ENCODE measurements at places on chromosomes 13 and 19.

- DNase-seq: no peak
Observed at GRCh38 chr13:66659701-66660467, 570.3 kb downstream of the PCDH9 start.

DNA sequence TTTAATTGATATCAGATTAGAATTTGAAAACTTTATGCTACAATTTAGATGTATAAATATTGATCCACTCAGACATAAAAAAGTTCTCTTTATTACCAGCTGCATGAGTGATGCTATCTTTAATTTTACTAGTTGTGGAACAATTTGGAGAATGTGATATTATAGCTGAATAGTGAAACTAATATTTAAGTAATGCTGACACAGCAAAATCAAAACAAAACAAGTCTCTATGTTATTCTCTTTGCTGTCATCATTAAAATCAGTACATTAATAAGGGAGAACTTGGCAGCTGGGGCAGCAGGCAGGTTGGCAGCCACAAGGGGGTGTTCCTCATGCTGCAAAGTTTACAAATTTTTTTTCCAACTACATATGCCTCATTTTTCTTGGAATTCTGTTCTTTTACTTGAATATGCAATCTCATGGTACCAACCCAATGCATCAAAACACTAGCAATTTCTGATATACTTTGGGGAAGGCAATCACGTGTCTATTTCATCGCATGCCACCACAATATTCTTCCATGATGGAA, 585.3 kb downstream of the FGF9 start:
- DNase-seq: no peak

DNA sequence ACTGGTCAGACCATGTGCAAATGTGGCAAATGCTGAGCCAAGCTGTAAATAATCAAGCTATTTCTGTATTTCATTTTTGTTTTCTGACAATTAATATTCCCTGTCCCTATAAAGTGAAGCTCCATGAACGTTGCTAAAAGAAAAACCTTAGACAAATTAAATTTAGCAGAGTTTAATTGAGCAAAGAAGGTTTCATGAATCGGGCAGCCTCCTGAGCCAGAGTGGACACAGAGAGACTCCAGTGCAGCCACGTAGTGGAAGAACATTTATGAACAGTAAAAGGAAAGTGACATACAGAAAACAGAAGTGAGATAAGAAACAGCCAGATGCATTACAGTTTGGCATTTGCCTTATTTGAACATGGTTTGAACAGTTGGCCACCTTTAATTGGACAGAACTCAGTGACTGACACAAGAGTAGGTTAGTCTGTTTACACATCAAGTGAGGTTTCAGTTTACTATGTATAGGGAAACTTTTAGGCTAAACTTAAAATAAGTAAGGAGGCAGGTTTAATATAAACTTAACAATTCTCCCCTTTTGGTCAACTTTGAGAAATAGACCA, 69.7 kb downstream of the UFM1 start:
- no peak for DNase-seq

- no peak for DNase-seq
Observed at GRCh38 chr13:59157181-59157580, 1006.5 kb downstream of the DIAPH3 start.

DNA sequence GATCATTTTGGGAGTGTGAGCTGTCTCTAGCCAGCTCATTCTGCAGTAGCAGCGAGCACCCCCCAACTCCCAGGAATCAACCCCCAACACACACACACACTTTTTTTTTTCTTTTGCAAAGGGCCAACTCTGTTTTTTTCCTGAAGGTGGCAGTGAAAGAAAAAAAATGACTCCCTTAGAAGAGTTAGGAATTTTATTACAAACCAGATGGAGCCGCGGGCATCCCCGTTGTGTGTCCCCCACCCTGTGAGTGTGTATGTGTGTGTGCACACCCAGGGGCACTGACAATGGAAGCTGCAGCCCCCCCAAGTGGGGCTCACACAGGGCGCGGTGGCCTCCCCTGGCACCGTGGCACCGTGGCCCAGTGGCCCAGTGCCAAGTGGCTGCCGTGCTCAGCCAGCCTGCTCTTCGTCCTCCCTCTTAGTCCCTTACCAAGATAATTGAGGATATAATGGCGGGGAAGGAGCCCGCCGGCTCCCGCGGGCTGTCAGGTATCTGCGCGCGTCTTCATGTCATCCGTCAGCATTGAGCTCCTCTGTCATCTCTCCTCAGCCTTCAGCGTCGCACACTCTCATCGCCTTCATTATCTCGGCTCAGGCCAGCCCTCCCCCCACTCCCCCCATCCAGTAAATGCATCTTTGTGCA, 314.1 kb downstream of the ZNF536 start:
- DNase-seq: no peak

Data from stimulated activated CD4-positive, alpha-beta T cell treated with anti-CD3 and anti-CD28 coated beads, Interleukin-4, amount 100 ng/mL, for 4 hours (primary cell).